ENCODE measurements at places on chromosomes 3 and 15.

DNA sequence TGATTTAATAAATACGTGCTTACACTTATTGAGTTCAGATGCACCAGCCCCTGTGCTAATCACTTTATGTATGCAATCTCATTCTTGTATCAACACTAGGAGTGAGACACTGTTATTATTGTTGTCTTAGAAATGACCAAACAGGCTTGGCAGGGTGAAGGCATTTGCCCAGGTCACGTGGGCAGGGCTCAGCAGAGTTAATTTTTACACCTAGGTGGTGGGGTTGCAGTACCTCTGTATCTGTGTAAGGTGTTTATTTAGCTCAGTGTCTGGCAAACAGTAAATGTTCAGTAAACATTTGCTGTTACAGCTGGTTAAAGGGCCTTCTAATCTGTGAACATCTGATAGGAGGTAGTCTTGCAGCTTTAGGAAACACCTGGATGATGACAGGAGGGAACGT lies 200.0 kb downstream of the CACNA2D3 start:
- no peak for DNase-seq

DNA sequence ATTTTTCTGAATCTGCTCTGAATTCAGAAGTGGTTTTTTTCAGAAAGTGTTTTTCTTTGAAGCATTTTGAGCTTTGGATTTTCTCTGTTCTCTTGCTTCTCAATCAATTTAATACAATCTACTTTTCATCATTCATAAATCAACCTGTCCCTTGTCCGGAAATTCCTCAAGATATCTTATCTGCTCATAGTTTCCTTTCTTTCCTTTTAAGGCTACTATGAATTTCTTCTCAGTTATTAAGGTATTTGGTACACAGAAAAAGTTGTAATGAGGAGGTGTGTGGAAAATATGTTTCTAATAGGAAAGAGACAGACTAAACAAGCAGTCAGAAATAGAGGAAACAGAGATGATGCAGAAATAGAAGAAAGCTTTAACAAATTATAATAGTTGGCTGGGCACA lies 14.4 kb downstream of the CGGBP1 start:
- peak; percentile 35 for DNase-seq

- no peak for DNase-seq
Measured at GRCh38 chr3:101963902-101964362, 114.6 kb downstream of the NFKBIZ start.

DNA sequence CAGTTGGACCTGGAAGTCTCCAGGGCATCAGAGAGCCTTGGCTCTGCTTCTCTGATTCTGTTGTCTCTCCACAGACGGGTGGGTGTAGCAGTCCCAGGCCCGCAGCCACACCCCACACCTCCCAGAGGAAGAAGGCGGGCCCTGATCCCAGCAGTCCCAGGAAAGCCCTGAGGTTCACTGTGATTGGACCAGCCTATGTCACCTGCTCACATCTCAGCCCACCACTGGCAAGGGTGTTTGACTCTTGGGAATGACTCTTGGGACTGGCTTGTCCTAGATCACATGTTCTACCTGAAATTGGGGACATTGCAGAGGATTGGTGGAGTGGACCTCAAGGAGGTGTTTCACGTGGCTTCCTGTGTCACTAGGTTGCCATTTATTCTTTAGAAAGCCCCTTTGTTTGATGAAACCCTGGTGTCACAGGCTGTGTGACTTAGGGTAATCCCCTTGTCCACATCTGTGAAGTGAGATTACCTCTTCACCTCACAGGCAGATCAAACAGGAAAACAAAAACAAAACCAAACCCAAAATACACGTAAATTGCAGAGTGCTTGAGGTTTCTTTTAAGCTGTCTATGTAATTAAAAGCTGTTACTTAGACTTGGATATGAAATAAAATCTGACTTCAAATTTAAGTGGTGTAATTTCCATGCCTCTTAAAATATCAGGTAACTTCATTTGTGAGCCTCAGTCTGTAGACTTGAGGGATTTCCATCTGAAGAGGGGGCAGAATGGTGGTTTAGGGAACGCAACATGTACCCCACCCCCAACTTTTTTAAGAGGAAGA lies 26.7 kb downstream of the FLNB start:
- no peak for DNase-seq

DNA sequence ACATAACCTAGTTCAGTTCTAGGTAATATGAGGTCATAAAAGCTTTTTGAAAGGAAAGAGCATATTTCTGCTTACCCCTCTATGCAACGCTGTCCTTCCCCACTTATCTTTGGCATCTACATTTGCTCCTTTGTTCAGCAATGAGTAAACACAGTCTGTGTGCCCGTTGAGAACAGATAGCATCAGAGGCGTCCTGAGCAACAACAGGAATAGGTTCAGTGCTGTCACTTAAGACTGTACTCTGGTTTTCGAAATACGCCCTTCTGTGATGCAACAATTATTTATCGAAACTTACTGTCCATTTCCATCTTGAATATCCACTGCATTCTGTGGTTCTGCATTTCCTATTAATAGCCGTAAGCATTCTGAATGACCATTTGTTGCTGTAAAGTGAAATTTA lies 84.4 kb downstream of the BTD start:
- DNase-seq = no peak

GRCh38 chr15:83992324-83993031 lies 243.1 kb upstream of the GOLGA6L4 start:
- DNase-seq = no peak

DNA sequence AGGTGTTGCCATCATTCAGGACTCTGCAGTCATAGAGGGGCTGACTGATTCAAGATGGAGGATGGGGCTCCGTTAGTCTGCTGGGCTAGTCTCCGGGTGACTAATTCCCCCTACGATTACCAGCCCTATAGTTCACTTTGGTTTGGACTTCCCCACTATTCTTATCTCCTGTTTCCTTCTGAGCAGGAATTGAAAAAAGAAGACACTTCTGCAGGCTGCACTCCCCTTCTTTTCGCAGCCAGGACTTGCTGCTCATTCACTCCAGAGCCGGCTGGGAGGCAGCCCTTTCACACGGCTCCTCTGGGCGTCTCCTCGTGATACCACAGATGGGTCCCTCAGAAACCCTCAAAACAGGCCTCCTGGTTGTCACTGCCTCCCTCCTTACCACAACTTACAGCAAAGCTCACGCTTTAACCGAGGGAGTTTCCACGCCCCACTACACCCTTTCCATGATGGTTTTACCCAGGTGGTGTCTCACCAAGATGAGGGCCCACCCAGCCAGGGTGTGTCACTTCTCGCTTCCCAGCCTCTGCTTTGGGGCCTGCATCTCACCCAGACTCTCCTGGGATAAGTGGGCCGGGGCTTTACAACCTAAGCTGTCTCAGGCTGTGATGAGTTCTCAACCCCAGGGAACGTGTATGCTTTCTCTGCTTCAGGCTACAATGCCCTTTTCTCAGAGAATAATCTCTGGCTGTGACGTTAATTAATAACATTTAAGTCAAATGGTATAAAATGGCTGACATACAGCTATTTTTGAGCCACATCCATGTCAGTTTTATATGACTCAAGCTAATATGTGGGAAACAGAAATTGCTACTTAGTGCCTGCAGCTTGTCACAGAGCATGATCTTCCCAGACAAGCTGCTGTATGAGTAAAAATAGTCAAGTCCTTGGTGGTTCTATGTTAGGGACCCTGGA lies 11.9 kb downstream of the CX3CR1 start:
- DNase-seq = no peak

DNA sequence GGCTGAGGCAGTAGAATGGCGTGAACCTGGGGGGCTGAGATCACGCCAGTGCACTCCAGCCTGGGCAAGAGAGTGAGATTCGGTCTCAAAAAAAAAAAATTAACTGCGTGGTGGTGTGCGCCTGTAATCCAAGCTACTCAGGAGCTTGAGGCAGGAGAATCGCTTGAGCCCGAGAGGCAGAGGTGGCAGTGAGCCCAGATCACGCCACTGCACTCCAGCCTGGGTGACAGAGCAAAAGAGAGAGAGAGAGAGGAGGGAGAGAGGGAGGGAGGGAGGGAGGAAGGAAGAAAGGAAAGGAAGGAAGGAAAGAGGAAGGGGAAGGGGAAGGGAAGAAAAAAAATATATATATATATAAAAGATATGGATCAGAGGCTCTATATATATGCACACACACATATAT lies 6.0 kb downstream of the TM4SF19 start:
- no peak for DNase-seq

DNA sequence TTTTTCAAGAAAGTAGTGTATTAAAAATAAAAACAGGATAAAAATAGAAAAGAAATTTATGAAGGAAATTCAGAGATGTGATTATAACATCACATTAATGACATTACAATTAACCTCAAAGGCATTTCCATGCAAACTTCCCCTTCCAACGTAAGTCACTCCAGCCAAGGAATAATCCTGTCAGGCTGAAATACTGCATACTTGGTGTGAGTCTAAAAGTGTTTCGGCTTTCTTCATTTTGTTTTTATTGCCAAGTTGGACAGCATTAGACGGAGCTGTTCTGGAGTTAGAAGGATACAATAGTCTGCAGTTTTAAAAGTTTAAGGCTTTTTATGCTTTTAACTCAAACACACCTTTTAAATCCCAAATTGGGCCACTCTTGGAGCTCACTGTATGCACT lies 435.0 kb downstream of the MECOM start:
- no peak for DNase-seq

- DNase-seq = no peak
Measured at GRCh38 chr15:89835176-89835564, 20.5 kb upstream of the ANPEP start.

DNA sequence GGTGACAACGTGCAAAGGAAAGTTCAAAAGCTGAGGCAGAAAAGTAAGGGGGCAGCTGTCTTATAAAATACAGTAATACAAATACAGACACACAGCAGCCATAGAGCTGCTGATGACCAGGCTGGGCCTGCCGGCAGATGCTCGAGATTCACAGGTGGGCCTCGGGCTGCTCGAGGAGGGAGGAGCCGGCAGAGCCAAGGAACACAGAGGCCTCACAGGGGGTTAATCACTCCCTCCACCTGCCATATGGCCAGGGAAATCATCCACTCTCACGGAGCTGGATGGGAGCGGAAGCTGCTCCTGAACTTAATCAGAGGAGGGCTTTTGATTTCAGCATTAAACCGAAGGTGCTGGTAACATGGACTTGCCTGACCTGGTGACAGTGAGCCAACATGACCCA lies 29.6 kb upstream of the MGLL start:
- DNase-seq = no peak

- no peak for DNase-seq
Measured at GRCh38 chr3:107524326-107524840, 1.6 kb downstream of the BBX start.

DNA sequence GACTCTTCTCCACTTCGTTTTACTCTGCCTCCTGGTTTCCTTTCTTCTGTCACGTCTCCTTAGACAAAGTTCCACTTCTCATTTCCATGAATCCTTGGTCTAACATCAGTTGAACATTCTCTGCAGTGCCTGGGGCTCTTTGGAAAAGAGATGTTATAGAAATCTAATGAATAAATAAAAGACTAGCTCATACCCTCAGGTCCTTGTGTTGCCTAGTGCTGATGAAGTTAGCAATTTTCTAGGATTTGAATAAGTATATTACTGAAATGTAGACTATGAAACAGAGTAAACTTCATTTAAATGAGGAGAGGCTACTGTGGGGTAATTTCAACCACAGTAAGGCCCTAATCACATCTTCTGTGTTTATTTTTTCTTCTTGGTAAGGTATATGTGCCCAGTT lies 146.9 kb upstream of the CADPS start:
- DNase-seq = no peak

DNA sequence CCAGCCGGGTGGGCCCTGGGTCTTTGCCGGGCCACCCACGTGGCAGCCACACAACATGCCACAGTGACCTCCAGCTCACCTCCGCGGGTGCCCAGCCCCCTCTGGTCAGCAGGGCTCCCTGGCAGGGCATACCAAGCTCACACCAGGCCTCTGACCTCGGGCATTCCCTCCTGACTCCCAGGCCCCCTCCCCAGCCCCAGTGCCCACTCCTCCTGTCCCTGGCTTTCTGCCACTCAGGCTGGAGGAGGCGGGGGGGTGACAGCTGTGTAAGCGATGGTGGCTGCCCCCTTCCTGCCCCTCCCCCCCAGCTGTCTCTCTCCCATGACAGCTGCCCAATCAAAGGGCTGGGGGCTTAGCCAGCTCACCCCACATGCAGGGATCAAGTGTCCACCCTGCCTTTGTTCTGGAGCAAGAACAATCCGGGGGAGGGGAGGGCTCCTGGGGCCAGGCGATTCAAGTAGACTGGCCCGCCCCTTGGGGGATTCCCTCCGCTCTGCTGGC lies 3.3 kb downstream of the PCBP4 start:
- no peak for DNase-seq

- DNase-seq = no peak
Measured at GRCh38 chr3:35849963-35850362, 210.6 kb downstream of the ARPP21 start.

- DNase-seq = no peak
Measured at GRCh38 chr15:70556779-70557178, 206.6 kb downstream of the UACA start.

DNA sequence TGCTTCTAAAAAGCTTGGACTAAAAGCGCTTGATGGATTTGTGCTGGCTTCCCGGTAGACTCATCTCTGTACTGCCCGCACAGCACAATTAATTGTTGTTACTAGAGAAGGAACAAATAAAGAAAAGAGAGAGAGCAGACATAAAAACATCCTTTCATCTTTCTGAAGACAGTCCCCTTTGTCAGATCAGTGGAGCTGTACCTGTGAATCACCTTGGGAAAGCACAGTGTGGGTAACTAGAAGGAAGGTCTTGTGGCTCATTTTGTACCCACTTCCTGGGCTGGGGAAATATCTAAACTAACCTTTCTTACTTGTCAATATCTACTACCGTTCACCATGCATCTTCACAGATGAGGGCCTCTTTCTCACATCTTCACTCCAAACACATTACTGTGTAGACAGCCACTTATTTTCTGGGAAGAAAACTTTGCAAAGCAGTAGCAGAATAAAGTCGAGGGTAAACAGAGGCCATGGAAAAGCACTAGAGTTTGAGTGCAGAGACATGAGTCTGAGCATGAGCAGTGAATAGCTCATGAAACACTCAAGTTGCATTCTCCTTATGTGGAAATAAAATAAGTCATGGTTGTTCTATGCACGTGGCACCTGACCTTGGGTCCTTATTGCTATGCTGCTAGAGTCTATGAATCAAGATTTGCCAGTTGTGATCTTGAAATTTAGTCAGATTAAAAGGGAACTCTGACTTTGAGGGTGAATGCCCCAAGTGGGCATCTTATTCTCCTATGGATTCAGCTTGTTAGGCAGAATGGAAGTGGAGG lies 169.3 kb downstream of the LPP start:
- no peak for DNase-seq

GRCh38 chr3:167487556-167487955 lies 13.7 kb upstream of the SERPINI2 start:
- DNase-seq = no peak

Data from dermis microvascular lymphatic vessel endothelial cell (primary cell).